NCI-H460 (cell line): ENCODE measurements at places on chromosomes 11 and 22.

DNA sequence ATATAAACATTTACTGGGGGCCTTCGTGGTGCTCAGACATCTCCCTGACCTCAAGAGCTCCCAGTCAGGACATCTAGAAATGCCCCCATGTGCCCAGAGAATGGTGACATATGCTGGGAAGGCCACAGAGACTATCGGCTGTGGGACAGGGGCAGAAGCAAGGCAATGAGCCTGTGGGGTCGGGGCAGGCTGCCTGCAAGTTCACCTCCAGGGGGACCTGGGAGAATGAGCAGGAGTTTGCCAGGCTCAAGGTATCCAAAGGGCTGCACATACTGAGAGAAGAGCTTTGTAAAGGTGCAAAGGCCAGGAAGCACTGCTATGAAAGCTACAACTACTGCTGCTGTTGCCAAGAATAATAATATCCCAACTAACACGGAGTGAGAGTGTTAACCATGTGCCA lies 233.9 kb downstream of the TENM4 start:
- DNase-seq = no peak

GRCh38 chr22:29715240-29715639 lies 4.6 kb upstream of the CABP7 start:
- no peak for DNase-seq

DNA sequence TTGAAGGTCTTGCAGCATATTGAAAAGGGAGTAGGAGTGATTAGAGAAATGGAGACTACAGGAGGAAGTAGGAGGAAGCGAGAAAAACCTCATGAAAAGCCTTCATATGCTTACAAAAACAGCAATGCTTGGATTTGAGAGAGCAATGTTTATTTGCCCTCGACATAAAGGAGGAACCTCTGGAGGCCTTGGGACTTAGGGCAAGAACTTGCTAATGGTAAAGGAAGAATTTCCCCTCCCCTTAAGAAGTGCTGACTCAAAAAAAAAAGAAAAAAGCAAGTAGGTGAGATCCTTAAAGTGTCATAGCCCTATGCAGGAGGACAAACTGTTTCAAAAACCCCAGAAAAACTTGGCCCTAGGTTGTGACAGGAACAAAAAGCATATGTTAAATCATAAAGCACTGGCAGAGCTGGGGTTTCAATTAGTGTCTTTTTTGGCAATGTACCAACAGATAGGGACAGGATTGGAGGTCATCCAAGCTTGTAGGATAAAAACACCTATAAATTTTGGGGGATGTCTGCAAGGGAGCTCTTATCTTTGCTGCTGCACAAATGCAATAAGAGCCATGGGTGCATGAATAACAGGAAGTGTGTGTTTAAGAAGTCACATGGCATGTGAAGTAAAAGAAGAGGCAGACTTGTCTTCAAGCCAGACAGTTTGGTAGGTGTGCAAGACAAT lies 4.9 kb downstream of the GLYAT start:
- no peak for DNase-seq

- DNase-seq = peak; percentile 63
These were observed 3.6 kb downstream of the FIBP start for GRCh38 chr11:65884716-65885092.

DNA sequence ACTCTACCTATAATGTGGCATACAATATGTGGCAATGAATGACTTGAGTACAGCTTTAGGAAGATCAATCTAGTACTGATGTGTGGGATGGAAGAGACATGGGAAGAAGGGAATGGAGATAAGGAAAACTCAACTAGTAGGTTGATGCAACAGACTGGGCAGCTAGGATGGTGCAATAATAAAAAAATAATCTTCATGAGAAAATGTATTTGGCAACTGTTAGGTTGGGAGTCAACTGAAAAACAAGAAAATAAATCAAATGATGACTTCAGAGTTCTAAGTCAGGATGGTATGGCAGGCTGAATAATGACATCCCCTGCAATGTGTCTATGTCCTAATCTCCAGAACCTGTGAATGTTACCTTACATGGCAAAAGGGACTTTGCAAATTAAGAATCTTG lies 236.8 kb upstream of the PITPNB start:
- no peak for DNase-seq

DNA sequence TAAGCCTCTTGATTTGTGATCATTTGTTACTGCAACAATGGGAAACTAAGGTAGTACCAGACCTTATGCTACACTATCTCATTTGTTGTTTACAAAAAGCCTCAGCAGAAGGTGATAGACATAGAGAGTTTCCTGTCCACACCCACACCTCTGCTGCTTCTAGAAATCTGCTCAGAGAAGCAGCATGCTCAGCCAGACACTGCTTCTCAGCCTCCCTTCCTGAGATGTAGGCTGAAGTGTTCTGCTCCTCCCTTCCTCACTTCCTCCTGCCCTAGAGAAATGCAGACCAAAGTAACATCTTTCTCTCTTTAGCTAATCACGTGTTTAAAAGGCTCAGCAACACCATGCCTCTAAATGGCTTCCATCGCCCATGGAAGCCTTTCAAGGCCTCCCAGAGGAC lies 88.4 kb downstream of the SLC1A2 start:
- no peak for DNase-seq

DNA sequence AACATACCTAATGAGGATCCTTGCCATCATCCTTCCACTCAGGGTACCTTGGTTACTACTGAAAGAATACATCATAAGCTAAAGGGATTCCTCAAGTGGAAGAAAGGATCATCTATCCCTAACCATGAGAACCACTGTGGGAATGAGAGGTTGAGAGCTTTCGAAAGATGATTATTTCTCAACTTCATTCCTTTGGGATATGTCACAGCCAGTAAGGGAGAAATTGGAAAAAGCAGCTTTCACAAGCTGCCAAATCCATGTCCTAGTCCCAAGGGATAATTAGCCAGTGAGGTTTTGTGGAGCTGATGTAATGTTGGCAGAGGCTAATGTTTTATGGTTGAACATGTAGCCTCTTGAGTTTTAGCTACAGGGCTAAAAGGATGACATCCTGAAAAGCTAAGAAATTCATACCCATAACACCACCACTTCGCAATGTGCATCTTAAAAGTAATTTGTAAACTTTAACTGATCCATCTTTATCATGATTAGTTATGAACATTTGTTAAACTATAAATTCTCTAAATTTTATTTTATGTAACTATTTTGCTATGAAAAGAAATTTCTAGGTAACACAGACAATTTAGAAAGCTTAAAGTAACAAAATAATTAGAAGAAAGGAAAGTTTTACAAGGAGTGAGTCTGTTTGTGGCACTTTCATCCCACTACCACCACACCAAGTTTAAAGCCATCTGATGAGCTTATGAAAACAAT lies 123.9 kb downstream of the MRTFA start:
- peak; percentile 78 for DNase-seq

DNA sequence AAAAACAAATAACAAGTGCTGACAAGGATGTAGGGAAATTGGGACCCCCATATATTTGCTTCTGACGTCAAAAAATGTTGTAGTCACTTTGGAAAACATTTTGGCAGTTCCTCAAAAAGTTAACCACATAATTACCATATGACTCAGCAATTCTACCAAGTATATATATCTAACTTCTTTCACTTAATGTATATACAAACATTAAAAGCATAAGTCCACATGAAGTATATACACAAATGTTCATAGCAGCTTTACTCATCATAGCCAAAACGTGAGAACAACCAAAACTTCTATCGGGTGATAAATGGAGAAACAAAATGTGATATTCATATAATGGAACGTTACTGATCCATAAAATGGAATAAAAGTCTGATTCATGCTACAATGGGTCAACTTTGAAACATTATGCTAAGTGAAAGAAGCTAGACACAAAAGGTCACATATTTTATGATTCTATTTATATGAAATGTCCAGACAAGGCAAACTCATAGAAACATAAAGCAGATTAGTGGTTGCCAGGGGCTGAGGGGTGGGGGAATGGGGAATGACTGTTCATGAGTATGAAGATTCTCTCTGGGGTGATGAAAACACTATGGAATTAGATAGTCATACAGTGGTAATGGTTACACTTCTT lies 48.7 kb upstream of the TEAD1 start:
- DNase-seq = no peak

- DNase-seq = no peak
These were observed 138.6 kb downstream of the WNT7B start for GRCh38 chr22:45838305-45838887.

- no peak for DNase-seq
These were observed 23.6 kb upstream of the ARHGAP32 start for GRCh38 chr11:129215506-129216245.

- no peak for DNase-seq
These were observed 82.4 kb downstream of the ME3 start for GRCh38 chr11:86589856-86590589.

GRCh38 chr11:16925561-16926065 lies 88.6 kb downstream of the PLEKHA7 start:
- no peak for DNase-seq

GRCh38 chr11:90204832-90205646 lies 17.8 kb downstream of the CHORDC1 start:
- peak; percentile 41 for DNase-seq

- DNase-seq = peak; percentile 58
These were observed 9.8 kb upstream of the EIF3F start for GRCh38 chr11:7977232-7977917.

GRCh38 chr11:93936460-93936859 lies 84.7 kb upstream of the HEPHL1 start:
- no peak for DNase-seq

GRCh38 chr11:68497761-68498160 lies 37.2 kb downstream of the PPP6R3 start:
- DNase-seq = no peak

DNA sequence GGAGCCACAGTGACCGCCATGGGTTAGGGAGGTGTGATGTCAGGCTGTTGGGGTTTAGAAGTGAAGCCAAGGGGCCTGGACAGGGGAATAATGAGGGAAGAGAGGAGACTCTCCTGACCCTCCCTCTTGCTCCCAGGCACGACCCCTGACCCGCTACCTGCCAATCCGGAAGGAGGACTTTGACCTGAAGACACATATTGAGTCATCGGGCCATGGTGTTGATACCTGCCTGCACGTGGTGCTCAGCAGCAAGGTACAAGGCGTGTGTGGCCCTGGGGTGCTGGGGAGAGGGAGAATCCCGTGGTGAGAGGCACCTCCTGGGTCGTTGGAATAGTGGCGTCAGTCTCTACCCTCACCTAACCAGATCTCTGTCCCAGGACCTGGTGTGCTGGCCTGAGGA lies 29.5 kb downstream of the TREH start:
- no peak for DNase-seq

DNA sequence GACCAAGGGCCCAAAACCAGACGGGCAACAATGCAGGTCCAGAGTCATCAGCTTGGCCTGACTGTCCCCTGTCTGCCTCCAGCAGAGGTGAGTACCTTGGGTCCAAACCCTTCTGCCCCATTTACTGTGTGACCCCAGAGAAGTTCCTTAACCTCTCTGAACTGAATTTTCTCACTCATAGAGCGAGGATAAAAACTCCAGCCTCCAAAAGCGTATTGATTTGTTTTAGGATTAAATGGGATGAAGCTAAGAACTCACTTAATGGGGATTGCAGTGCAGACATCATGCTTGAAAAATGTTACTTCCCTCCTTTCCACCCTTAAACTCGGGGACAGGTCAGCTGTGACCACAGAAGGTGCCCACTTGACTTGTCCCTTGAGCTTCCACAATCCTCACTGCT lies 22.6 kb downstream of the IGLL1 start:
- no peak for DNase-seq

DNA sequence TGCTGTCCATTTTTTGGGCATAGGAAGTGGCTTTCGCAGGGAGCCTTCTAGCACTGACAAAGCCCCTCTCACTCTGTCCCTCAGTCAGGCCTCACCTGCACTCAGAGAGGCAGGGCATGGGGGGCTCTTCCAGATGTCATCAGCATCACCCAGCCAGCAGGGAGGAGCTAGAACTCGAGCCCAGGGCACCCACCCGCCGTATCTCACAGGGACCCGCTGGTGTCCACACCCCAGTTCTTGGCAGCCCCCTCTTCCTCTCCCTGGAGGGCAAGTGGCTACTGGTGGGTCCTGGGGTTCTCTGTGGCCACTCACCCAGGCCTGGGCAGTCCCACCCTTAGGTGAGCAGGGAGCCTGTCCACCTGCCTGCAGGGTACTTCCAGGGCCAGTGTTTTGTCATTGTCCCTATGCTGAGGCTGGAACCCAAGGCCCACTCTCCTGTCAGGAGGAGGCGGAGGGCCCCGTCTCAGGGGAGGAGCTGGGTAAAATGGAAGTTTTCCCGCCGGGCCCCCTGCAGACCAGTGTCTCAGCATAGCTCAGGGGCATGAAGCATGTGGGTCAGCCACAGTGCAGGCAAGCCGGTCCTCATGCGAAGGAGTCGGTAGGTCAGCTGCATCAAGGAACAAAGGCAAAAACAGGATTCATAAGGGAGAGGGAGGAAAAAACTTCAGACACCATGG lies 21.8 kb downstream of the MYO7A start:
- no peak for DNase-seq

DNA sequence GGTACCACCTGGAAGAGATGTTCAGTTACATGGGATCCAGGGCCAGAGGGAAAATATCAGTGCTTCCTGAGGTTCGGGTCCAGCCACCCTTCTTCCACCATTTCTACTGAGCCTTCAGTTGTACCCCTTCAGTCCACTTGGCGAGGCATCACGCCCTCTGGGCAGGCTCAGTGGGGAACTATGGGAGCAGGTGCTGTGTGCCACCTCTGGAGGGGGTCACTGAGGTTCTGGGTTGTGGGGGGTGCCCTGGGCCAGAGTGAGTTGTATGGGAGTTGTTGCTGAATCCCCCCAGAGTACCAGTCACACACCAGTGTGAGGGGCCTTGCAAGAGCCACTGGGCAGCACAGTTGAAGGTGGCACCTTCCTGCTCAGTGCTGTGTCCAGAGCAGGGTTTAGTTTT lies 2.7 kb upstream of the SREBF2 start:
- DNase-seq = no peak

DNA sequence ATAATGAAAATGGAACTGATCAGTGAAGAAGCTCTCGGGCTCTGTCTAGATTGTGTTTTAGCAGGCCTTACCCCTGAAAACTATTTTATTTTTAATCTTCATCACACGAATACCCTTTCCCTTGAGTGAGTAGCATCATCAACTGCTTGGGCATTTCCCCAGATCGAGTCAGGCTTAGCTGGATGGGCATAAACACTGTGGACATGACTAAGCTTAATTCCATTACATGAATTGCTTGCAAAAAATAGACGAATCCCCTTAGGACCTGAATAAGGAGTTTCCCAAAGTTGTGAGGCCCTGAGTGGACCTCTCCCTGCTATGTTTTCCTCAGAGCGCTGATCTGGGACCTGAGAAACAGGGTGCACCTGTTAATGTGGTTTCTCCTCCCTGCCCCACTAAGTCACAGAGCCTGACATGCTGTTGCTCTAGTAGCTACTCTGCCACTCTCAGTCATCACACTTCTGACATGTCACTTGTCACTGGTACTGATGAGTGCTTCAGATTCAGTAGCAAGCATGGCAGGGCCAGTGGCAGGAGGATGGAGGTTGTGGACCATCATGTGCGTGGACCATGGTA lies 53.5 kb downstream of the ENDOD1 start:
- no peak for DNase-seq

DNA sequence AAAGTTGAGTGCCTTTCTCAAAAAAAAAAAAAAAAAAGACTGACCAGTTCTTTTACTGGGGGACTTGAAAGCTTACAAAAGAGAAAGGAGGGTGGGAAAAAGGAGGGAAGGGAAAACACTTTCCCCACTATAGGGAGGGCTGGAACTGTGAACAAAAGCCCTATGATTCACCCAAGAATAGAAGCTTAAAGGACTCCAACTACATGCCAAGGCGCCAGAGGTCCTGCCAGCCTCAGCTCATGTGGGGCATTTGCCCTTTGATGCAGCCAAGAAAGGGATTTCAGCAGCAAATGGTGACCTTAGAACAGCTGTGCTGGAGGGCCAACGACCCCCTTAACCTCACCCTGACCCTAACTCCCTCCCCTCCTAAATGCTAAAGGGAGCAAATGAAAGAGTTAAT lies 160.0 kb downstream of the NTM start:
- DNase-seq = no peak
